ENCODE measurements at places on chromosomes 6 and 20.

DNA sequence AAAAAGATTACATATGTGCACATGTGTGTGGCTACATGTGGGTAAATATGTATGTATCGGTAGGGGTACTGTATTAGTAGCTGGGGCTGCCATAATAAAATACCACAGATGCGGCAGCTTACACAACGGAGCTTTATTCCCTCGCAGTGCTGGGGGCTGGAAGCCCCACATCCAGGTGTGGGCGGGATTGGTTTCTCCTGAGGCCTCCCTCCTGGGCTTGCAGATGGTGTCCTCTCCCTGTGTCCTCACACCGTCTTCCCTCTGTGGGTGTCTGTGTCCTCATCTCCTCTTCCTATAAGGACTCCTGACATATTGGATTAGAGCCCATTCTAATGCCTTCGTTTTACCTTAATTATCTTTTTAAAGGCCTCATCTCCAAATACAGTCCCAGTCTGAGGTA is 97.7 kb downstream of the LY86 start:
- no peak for DNase-seq

GRCh38 chr6:13695252-13695651 is 16.4 kb downstream of the RANBP9 start:
- DNase-seq, result no peak

DNA sequence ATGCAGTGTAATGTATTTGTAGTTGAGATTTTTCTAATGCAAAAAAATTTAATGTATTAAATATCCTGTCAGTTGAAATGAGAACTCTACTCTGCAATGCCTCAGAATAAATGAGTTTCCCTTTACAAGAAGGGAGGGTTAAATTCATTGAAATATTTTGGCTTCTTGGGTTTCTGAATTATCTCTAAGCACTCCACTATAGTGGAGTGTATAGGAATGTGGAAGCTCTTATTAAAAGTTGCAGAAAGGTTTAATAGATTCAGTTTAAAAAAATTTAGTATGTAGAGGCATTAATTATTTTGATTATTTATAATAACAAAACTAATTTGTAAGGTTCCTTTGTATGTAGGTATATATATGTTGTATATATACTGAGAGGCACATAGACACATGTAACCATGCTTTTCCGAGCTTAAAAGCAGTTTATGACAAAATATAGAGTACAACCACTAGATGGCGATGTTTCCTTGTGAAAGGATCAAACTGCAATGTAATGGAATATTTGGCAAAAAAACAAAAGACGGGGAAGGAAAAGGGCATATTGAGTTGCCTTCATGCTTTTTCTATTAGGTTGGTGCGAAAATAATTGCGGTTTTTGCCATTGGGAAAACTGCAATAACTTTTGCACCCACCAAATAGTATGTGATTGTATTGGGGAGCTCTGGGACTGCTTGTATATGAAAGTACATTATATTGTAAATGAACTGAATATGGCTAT is 144.2 kb downstream of the MYO6 start:
- DNase-seq, result peak; percentile 13

GRCh38 chr6:43306086-43306485 is 2.5 kb downstream of the CRIP3 start:
- no peak for DNase-seq

GRCh38 chr20:50983321-50983720 is 24.7 kb downstream of the MOCS3 start:
- no peak for DNase-seq

GRCh38 chr6:110563711-110564110 is 87.3 kb upstream of the SLC22A16 start:
- DNase-seq, result no peak

- no peak for DNase-seq
Measured at GRCh38 chr6:28817808-28818145, 106.0 kb downstream of the TRIM27 start.

GRCh38 chr6:146315381-146316174 is 228.1 kb upstream of the RAB32 start:
- no peak for DNase-seq

- peak; percentile 75 for DNase-seq
Measured at GRCh38 chr20:44056010-44056698, 130.8 kb downstream of the JPH2 start.

- DNase-seq, result no peak
Measured at GRCh38 chr6:169931261-169931660, 179.8 kb downstream of the ERMARD start.

DNA sequence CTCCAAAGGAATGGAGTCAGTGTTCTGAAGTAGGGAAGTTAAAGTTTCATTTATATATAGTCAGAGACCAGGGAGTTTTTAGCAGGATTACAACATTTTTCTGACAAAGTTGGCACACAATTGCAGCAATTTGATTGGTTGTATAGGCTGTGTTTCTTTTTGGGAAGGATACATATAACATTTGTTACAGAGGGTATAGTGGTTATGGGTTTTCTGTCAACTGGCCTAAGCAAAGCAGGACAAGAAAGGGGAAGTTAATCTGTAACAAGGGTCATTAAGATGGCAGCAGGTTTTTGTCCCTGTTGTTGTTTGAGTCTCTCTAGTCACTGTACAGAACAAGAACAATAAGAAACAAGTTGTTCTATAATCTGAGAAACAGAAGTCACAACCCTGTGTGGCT is 41.4 kb downstream of the TPD52L1 start:
- DNase-seq, result no peak

DNA sequence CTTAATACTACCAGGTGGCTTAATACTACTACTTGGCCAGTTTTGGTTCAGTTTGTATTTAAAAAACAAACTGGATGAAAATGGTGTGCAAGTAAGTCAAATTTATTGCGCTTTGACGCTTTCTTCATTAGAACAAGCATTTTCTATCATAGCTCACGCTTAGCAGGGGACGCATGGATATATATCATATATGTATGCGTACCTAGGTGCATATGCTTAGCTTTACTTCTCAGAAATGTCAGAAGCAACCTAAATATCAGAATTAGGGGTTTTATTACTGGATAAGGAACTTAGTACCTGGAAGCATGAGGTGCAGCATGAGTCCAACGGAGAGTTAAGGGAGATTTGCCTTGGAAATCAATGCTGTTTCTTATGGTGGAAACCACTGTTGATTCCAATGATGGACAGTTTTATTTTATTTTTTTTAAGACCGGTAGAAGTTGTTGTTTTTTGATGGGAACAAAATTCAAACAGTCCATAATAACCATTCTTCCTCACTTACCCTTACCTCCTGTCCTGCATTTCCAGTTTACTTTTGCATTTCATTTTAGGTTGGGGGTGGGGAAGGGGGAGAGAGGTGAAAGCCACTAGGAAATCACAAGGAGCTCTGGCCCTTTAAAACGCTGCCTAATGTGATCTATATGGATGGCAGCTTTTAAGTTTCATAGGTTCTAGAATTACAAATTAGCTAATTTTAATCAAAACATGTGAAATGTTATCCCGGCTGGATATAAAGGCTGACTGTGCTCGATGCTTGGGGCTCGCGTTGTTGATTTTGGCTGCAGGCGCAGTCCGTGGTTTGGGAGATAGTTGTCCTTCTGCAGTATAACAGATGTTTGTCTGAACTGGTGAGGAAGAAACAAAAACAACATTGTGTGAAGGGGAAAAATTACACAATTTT is 2.1 kb downstream of the SOBP start:
- DNase-seq, result no peak

DNA sequence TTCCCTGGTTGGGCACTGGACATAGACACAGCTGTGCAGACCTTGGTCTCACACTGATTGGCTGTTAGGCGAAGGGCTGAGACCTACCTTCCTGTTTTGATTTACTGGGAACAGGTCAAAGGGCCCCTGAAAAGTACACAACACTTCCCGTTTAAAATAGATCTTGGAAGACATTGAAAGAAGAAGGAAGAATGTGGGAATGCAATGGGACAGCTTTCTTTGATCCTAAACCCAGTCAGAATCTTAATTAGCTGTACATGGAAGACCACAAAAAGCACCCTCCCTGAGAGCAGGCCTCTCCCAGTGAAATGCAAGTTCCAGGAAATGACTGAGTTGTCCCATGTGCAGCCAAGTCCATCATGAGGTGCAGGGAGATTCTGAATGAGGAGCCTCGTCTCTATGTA is 83.6 kb upstream of the EXOC2 start:
- no peak for DNase-seq

DNA sequence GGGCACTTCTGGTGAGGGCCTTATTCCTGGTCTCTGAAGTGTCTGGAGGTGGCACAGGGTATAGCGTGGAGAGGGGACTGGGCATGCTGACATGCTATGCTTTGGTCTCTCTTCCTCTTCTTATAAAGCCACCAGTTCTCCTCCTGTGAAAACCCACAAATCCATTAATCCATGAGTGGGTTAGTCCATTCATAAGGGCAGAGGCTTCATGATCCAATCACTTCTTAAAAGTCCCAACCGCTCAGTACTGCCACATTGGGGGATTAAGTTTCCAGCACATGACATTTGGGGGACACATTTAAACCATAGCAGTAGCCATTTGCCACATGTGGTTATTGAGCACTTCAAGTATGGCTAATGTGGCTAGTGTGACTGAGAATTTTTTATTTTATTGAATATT is 3.8 kb upstream of the TRIB3 start:
- DNase-seq, result no peak

DNA sequence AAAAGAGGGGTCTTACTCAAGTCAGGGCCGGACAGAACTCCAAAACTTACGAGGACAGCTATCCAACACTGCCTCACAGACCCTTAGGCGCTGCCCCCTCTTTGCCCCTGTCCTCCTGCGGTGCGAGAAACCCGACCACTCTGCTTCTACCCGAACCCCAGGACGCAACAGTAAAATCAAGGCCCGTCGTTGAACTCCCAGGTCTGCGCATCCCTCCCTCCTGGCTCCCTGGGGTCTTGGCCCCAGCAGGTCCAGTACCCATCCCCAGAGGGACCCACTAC is 6.4 kb downstream of the OLIG3 start:
- DNase-seq, result no peak

GRCh38 chr6:120405947-120406346 is 928.3 kb downstream of the TBC1D32 start:
- DNase-seq, result no peak

DNA sequence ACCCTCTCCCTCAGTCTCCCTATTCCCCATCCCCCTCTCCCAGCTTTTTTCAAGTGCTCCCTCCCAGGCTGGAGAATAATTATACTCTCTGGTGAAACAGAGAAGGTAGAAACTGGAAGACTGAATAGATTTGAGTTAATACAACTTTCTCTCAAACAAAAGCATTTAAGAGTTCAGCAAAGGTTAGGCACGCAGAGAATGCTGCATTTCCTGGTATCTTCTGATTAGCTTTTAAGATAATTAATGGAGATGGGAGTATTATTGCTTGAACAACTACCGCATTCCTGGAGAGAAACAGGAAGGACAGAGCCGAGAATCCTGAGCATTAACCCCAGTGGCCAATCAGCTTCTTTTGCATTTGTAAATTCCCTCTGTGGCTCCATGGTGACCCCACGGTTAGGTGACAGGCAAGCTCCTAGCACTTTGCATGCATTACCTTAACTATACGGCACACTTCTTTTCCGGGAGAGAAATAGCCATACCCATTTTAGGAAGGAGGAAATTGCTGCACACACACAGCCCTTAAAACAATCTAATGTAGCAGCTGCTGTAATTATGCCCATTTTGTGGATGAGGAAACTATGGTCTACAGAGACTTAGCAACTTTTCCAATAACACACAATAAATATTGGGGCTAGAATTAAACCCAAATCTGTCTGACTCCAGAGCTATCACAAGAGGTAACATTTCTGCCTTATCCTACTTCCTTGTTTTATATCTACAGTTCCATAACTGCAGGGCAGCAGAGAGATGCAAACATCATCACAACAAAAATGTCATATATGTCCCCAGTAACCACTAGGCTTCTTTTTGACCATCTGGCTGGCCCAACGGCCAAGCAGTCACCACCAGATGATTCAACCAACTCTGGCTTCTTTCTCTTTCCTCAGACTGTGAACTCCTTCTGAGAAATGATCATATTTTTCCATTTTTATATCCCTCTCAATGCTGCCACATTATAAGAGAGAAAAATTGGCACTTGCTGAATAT is 169.9 kb downstream of the CD24 start:
- DNase-seq, result peak; percentile 69

All from Calu3 (cell line).